ENCODE measurements at places on chromosomes 5 and 9. TPM values are rescaled to one million over a fixed set of nuclear protein-coding genes. Genes with fewer than 3 reads are reported as not detected.

The SHOC1 gene
- not detected for total RNA-seq

The BHMT2 gene
- total RNA-seq = not detected

The HMMR gene
- 26.8 TPM for total RNA-seq

The MPDZ gene
- not detected for total RNA-seq

The TPM2 gene
- total RNA-seq = 4.5 TPM

The MOB3B gene
- 0.26 TPM for total RNA-seq

The RGS3 gene
- total RNA-seq = 122 TPM

The ARID3C gene
- total RNA-seq = not detected

The CTXN3 gene
- not detected for total RNA-seq

The CCDC192 gene
- total RNA-seq = not detected

The NR5A1 gene
- total RNA-seq = not detected

The QSOX2 gene
- total RNA-seq = 27.9 TPM

The CHSY3 gene
- not detected for total RNA-seq

The TTC1 gene
- total RNA-seq = 69.1 TPM

The HAVCR1 gene
- total RNA-seq = 2.4 TPM

The OTULINL gene
- 14.0 TPM for total RNA-seq

The CKMT2 gene
- not detected for total RNA-seq

The CAMK4 gene
- 56.9 TPM for total RNA-seq

The SYK gene
- 0.18 TPM for total RNA-seq

The NUTM2G gene
- not detected for total RNA-seq

The ANKDD1B gene
- total RNA-seq = 0.22 TPM

The GLDC gene
- total RNA-seq = 1.4 TPM

The TSSK1B gene
- total RNA-seq = not detected

The ISL1 gene
- not detected for total RNA-seq

The GPX3 gene
- total RNA-seq = not detected

The SLC36A3 gene
- not detected for total RNA-seq

The PTGR1 gene
- 1.3 TPM for total RNA-seq

The OCLN gene
- total RNA-seq = 0.10 TPM

The SPATA31D4 gene
- total RNA-seq = not detected

The DMRTA1 gene
- total RNA-seq = not detected

The GLRA1 gene
- total RNA-seq = not detected

The IFNB1 gene
- total RNA-seq = 0.23 TPM

The SEMA6A gene
- total RNA-seq = 0.23 TPM

The GPRIN1 gene
- 3.1 TPM for total RNA-seq

The WDR38 gene
- total RNA-seq = not detected

The OGN gene
- not detected for total RNA-seq

The FOXD4L5 gene
- 0.27 TPM for total RNA-seq

The LHX6 gene
- total RNA-seq = not detected
